ENCODE measurements at places on chromosomes 1 and 21.

- peak; percentile 48 for DNase-seq
These were observed 4.6 kb downstream of the MPZ start for GRCh38 chr1:161304927-161305866.

GRCh38 chr1:181497870-181498269 lies 14.6 kb downstream of the CACNA1E start:
- DNase-seq: no peak

GRCh38 chr1:38152351-38153065 lies 105.9 kb upstream of the POU3F1 start:
- DNase-seq: no peak

- DNase-seq: no peak
These were observed 368.0 kb downstream of the HHAT start for GRCh38 chr1:210696709-210697108.

GRCh38 chr21:37658817-37659458 lies 257.3 kb downstream of the KCNJ6 start:
- DNase-seq: no peak

GRCh38 chr1:38800720-38801671 lies 58.6 kb downstream of the RRAGC start:
- no peak for DNase-seq

- DNase-seq: peak; percentile 54
These were observed 101.7 kb downstream of the BCAR3 start for GRCh38 chr1:93579891-93580290.

Data from lower lobe of right lung (tissue), 2 donors.